ENCODE measurements at places on chromosomes 7 and 10. TPM values are rescaled to one million over a fixed set of nuclear protein-coding genes. Genes with fewer than 3 reads are reported as not detected.

Gene IL2RA
- 4.1 TPM for total RNA-seq

Gene HABP2
- total RNA-seq = 0.24 TPM

Gene REEP3
- total RNA-seq = 45.8 TPM

Gene PRF1
- total RNA-seq = 15.0 TPM

Gene TMEM225B
- 0.93 TPM for total RNA-seq

Gene BICC1
- total RNA-seq = 15.4 TPM

Gene EBLN1
- not detected for total RNA-seq

Gene STEAP2
- 22.9 TPM for total RNA-seq

Gene GIMAP5
- 9.8 TPM for total RNA-seq

Gene HYAL4
- total RNA-seq = not detected

Gene THSD7A
- total RNA-seq = 4.6 TPM

Gene MNX1
- total RNA-seq = 0.26 TPM

Gene FKBP6
- total RNA-seq = not detected

Gene NRG3
- 1.0 TPM for total RNA-seq

Gene OPALIN
- not detected for total RNA-seq

Gene SLC26A3
- total RNA-seq = not detected

Gene ALOX5
- 52.3 TPM for total RNA-seq

Gene MKI67
- total RNA-seq = 21.5 TPM

Gene PDE1C
- total RNA-seq = 13.8 TPM

Gene SCART1
- total RNA-seq = 1.2 TPM

Gene PIK3CG
- total RNA-seq = 13.2 TPM

Gene ACTL6B
- total RNA-seq = not detected

Gene VWC2
- 0.10 TPM for total RNA-seq

Gene PON1
- 0.67 TPM for total RNA-seq

Gene SDK1
- total RNA-seq = 5.5 TPM

Gene SLC13A4
- not detected for total RNA-seq

Gene CYP26C1
- total RNA-seq = 0.09 TPM

Gene CASTOR2
- 7.4 TPM for total RNA-seq

Gene UCN3
- not detected for total RNA-seq

Gene ZRANB1
- 15.5 TPM for total RNA-seq

Gene GPC2
- total RNA-seq = 3.5 TPM

Gene PPP1R3C
- 24.0 TPM for total RNA-seq

Gene IL15RA
- 14.7 TPM for total RNA-seq

Gene CFTR
- total RNA-seq = 15.4 TPM
